GM19239 (cell line): ENCODE measurements at places on chromosomes 6 and 20.

- DNase-seq: no peak
Measured at GRCh38 chr20:54184904-54185626, 11.3 kb upstream of the CYP24A1 start.

DNA sequence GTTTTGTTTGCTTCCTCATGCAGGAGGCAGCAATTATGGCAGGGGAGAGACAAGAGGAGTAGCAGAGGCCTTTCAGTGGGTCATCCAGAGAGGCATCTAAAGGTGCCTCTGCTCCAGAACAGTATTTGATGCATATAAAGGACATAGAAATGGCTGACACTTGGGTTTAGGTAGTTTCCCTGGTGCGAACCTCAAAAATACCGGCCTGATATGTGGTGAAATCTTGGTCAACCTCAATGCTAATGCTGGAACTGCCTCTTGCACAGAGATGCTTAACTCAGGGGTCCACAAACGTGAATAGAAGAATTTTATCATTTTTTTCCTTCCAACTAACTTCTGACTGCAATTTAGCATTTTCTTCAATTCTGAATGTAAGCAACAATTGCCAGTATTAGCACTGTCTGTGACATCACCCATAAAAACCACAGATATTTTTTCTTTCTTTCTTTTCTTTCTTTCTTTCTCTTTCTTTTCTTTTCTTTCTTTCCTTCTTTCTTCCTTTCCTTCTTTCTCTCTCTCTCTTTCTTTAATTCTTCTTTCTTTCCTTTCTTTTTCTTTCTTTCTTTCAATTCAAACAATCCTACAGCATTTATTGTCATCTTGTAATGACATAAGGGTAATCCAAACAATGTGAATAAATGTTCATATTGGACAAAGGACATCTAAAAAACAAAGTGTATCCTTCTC lies 180.0 kb upstream of the UST start:
- no peak for DNase-seq

DNA sequence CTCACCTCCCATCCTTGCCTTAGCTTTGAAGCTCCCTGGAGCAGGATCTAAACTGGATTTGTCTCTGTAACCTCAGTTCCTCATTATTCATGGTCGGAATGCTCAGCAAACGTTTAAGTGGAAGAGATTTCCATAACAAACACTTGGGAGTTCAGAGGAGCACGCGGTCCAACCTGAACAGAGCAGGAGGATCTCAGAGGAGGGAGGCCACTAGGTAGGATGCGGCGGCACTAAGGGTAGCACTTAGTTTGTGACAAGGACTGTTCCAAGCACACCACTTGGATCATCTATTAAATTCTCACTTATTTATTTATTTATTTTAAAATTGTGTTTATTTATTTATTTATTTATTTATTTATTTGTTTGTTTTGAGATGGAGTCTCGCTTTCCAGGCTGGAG lies 13.3 kb upstream of the CCN5 start:
- DNase-seq: no peak

- DNase-seq: no peak
Measured at GRCh38 chr6:135861189-135861588, 9.7 kb downstream of the PDE7B start.

DNA sequence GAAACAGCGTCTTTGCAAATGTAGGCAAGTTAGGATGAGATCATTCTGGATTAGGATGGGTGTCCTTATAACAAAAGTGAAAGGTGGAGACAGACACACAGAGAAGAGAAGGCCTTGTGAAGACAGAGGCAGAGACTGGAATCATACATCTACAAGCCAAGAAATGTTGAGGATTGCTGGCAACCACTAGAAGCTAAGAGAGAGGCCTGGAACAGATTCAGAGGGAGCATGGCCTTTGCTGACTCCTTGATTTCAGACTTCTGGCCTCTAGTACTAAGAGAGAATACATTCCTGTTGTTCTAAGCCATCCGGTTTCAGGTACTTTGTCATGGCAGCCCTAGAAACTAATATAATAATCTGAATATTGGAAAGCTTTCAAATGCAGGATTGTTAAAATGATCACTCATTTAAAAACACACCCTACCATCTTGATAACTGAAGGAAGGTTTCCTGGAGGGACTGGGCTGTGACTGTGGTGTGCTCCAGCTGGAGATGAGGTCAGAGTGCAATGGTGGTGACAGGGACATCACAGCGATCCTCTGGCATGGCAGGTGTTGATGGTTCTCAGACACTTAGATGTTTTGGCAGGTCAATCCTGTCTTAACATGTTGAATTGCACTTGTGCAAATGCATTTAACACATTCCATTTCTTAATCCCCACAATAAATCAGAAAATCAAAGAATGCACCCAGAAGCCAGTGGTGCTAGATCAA lies 25.1 kb downstream of the CD83 start:
- DNase-seq: no peak

DNA sequence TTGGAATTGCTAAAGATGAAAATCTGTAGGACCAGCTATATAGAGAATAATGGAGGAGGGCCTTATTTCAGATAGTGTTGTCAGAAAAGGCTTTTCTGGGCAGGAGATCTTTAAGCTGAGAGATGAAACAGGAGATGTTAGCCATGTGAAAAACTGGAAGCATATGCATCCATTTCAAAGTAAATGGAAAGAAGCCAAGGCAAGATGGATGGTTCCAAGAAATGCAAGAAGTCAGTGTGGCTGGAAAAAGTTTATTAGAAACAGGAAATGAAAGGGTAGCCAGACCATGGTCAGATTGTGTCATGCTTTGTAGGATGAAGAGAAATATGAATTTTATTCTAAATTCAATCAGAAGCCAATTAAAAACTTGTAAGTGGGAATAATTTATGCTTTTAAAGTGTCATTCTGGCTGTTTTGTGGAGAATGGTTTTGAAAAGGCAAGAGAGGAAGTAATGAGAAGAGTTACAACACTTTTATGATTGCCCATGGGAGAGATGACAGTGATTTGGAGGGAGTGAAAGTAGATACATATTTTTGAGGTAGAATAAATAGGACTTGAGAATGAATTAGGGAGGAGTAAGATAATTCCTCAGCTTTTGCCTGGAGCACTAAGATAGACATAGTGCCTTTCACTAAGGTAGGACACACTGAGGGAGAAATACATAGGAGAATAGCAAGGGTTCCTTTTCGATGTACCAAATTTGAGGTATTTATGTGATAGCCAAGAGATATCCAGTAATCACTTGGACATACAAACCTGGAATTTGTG lies 620.1 kb downstream of the HTR1B start:
- no peak for DNase-seq

DNA sequence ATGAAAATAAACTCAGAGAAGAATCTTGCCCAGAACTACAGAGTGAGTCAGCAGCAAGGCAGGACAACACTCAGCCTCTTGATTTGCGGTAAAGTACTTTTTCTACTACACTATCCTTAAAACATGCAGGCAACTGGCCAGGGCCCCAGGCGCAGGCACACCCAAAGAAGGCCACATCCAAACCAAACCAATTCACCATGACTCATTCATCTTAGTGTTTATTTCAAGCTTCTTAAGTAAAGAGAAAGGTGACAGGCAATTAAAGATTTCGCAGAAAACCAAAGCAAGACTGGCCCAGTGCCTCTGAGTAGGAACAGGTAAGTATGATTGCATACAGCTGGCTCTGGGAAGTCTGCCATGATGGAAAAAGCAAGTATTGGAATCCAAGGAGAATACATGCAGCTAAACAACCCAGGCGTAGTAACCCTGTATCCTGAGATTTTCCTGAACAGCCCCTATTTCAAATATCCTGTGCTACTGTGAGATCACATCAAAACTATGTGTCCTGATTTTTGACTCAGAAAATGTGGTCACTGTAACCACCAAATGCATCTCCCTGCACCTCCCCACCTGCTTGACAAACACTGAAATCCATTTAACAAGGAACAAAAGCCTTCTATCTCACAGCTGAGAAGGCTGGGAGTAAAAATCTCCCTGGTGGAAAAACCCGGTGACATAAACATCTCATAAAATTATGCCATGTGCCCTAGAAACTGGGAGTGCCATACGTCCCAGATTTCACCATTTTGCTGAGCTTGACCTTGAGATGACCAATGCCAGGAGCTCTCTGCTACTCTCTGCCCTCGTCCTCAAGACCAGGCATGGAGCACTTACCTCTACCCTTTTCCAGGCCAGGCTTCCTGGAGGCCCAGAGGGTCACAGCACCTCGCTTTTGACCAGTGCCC lies 12.4 kb downstream of the WFDC3 start:
- DNase-seq: no peak

DNA sequence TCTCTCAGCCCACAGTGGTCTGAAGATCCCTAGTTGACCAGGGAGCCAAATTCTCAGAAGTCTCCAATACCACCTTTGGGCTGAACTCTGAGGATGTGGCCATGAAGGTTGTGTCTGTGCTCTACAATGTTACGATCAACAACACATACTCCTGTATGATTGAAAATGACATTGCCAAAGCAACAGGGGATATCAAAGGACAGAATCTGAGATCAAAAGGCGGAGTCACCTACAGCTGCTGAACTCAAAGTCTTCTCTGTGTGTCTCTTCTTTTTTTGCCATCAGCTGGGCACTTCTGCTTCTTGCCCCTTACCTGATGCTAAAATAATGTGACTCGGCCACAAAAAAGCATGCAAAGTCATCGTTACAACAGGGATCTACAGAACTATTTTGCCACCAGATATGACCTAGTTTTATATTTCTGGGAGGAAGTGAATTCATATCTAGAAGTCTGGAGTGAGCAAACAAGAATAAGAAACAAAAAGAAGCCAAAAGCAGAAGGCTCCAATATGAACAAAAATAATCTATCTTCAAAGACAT lies 17.7 kb upstream of the VSX1 start:
- no peak for DNase-seq

DNA sequence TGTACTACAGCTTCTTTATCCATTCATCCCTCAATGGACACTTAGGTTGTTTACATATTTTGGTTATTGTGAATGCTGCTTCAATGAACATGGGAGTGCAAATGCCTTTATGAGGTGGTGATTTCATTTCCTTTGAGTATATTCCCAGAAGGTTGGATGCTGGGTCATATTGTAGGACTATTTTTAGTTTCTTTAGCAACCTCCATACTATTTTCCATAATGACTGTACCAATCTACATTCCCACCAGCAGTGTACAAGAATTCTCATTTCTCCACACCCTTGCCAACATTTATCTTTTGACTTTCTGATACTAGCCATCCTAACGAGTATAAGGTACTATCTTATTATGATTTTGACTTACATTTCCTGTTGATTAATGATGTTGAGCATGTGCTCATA lies 269.0 kb downstream of the C6orf118 start:
- no peak for DNase-seq

GRCh38 chr6:150163970-150164369 lies 21.1 kb downstream of the PPP1R14C start:
- DNase-seq: no peak

- no peak for DNase-seq
Measured at GRCh38 chr20:58168843-58169242, 59.6 kb downstream of the ANKRD60 start.

DNA sequence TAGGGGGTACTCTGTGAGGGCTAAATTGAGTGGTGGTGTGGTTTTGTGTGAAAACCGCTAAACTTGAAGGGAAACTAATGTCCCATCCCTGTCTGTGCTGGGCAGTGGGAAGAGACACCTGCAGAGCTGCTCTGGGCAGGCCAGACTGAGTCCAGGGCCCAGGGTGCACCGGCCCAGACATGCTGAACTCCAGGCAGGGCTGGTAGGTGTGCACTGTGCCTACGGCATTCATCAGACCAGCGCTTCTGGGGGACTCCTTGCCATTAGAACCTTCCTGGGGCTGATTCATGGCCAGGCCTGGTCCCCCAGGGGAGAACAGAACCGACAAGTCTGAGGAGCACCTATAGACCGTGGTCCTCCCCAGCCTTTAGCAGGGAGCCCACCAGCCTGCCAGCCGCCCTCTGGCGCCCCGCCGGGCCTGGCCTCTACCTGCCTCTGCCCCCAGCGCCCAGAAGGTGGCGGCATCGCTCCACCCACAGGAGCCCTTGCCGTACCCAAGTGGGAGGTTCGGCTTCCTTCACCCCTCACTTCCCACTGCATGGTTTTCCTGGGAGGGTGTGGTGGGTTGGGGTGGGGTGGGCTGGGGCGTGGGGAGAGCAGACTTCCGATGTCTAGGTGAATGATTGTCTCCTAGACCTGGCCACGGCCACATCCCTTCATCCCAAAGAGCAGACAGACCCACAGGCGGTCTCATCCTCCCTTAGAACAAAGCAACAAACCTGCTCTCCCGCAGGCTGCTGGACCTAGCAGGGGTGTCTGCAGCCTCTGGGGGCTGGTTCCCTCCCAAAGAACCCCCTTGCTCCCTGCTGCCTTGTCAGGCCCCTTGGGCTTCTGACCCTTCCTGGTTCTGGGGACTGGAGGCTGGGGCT lies 15.5 kb downstream of the CCDC167 start:
- DNase-seq: peak; percentile 75

DNA sequence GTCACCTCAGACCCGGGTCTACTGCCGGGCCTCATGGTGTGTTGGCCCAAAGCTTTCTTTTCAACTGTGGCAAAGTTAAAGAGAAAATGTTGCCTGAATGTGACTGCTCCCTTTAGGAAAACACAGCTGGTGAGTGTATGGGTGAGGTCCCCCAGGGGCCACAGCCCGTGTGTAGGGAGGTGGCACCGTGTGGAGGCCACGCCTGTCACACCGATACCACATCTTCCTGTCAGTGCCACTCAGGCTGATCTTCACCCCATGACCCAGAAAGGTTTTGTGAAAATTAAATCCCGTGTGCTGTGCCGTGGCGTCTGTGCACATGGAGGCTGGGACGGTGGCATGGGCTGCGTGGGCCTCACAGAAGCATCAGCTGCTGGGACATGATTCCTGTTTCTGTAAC lies 10.7 kb upstream of the ADRM1 start:
- DNase-seq: no peak

GRCh38 chr20:13046409-13046808 lies 37.6 kb downstream of the SPTLC3 start:
- DNase-seq: no peak

DNA sequence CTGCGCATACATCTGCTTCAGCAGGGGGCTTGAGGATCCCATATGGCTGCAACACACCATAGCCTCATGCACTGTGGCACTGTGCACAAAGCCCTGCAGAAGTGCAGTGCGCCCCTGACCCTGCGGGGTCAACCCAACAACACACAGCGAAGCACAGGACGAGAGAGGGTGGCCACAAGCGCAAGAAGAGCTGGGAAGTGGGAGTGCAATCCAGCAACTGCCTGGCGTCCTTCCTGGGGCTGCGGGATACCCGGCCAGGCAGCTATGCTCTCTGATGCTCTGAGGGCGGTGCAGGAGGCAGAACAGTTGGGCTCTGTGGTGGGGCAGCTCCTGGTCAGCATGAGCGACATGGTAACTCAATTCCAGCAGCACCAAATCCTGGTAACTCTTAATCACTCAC lies 5.6 kb upstream of the ACSS1 start:
- no peak for DNase-seq

GRCh38 chr6:106527979-106528378 lies 101.3 kb downstream of the RTN4IP1 start:
- no peak for DNase-seq

- DNase-seq: no peak
Measured at GRCh38 chr20:25453035-25453810, 45.8 kb downstream of the GINS1 start.

DNA sequence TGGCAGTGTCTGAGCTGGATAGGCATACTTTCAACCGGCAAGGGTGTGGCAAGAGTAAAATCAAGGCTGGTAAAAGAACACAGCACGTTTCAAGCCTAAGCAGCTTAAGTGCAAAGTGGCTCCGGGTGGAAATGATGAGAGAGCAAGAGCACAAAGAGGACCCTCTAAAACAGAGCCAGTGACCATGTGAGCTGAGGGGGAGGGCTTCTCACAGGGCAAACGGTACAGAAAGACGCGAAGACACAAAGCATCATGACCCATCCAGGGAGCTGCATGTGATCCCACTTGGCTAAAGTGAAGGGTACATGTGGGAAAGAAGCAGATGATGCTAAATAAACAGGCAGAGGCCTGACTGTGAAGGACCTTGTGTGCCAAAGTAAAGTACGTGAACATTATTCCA lies 25.7 kb downstream of the FKBP5 start:
- no peak for DNase-seq
